Peyer's patch (tissue), 4 donors: ENCODE measurements at places on chromosomes 7 and 10.

GRCh38 chr7:129617178-129617577 lies 5.7 kb downstream of the NRF1 start:
- no peak for DNase-seq

GRCh38 chr10:94282369-94282768 lies 80.4 kb downstream of the NOC3L start:
- no peak for DNase-seq

DNA sequence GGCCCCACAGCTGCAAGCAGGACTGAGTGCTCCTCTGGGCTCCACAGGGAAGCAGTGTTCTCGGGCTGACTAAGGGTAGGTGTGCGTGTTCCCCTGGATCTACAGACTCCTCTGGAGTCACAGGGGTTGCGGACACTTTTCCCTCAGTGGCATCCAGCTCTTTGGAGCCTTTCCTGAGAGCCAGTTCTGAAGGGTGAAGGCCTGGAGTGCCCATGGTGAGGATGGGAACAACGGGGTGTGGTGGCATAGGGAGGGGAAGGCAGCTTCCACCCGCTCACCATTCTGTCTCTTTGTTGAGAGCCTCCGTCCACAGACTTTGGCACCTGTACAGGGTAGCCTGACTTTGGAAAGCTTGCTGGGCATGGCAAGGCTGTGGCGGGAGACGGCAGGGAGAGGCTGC lies 104.1 kb upstream of the PCBD1 start:
- DNase-seq = no peak

DNA sequence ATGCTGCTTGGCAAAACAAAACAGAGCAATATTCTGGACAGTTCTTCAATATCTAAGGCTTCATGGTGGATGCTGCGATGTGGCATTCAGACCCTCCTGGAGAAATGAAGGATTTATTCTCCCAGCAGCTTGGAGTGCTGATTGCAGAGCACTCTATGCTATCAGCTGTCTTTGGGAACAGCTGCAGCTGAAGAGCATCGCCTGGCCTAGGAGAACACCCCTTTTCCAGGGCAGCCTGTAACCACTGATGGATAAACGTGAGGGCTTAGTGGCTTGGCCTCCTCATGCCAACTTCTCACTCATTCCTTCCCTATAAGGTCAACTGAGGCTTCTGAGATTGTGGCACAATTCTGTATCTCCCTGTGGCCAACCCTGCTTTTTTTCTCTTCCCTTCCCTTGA lies 638.1 kb upstream of the CNTNAP2 start:
- no peak for DNase-seq

DNA sequence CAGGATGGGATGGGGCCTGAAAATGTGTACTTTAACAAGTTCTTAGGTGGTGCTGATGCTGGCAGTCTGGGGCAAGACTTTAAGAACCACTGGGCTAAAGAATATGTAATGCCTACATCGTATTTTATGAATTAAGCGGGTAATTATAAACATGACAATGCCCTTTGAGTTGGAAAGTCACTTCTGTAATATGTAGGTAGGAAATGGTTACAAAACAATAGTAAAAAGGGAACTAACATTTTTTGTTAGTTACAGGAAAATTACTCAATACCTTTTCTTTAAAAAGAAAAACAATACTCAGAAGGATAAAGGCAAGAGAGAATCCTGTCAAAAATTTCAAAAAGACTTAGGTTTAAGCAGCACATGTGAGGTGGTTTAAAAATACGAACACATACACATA lies 48.3 kb upstream of the STEAP4 start:
- DNase-seq = no peak

DNA sequence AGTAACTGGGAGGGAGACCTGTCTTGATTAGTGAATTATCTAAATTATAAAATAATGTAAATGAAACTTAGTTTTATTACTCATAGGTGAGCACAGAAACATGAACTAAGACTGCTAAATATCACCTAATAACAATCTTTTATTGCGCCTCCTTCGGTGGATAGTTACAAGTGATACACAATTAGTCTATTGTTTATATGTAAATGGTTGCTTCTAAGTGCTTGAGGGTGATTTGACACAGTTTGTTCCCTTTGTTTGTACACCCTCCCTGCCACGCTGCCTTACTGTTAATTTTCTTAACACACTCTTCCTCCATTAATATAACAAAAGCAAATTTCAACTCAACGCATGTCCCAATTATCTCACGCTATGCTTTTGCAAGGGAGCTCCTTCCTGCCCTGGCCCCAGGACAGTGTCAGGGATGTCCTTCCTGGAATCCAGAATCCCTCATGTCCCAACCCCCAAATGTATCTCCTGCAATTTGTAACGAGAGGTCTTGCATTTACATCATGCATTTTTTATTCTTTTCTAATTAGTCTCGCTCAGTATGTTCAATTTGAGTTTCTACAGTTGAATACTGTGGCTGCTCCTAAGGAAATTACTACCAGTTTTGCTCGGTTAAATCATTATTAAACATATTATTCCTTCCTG lies 4.2 kb downstream of the NPSR1 start:
- DNase-seq = no peak

DNA sequence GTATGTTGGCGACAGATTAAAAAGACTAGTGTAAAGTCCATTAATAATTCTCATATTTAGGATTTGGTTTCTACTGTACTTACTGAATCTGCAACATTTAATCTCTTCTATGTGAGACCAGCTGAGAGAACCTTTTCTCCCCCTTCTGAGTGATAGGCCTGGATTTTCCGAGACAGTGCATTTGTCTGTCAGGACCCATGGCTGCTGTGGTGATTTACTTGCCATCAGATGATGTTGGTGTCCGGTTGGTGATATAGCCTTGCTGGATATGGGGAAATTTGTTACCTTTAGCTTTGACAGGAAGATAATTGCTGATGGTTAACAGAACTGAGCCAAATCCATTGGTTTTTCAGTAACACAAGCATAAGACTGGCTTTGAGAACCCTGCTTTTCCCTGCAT lies 517.2 kb downstream of the LRMDA start:
- no peak for DNase-seq

- DNase-seq = no peak
Observed at GRCh38 chr7:103141753-103142404, 7.0 kb downstream of the NAPEPLD start.

GRCh38 chr7:100649826-100650565 lies 6.3 kb downstream of the ACTL6B start:
- no peak for DNase-seq

GRCh38 chr7:140876519-140877248 lies 48.0 kb downstream of the BRAF start:
- DNase-seq = no peak

GRCh38 chr7:151139071-151139790 lies 28.3 kb downstream of the GBX1 start:
- DNase-seq = no peak

GRCh38 chr10:20856484-20856883 lies 40.6 kb downstream of the NEBL start:
- DNase-seq = no peak
